ENCODE measurements at places on chromosomes 2 and 18.

DNA sequence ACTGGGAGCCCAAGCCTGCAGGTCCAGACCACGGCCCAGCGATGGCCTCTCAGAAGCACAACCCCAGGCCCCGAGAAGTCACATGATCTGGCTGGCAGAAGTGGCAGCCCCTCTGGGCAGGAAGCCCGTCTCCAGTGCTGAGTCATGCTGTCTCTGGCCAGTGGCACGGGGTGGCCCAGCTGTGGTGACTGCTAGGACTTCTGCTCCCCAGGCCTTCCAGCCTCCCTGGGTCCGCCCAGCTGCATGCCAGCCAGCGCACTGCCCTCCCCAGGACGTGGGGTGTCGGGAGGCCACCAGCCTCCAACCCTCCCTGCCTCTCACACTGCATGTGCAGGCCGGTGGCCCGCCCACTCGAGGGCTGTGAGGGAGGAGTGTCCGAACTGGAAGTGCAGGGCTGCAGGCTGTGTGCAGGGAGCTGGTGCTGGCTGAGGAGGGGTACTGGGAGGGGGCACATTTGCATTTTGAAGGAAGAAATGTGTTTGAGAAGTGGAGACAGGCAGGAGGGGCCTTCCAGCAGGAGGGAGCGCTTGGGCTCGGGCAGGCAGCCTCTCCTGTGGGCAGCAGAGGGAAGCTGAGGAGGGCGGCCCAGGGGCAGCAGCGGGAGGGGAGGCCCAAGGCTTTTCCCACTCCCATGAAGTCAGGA lies 17.0 kb upstream of the HPCAL1 start:
- no peak for DNase-seq

DNA sequence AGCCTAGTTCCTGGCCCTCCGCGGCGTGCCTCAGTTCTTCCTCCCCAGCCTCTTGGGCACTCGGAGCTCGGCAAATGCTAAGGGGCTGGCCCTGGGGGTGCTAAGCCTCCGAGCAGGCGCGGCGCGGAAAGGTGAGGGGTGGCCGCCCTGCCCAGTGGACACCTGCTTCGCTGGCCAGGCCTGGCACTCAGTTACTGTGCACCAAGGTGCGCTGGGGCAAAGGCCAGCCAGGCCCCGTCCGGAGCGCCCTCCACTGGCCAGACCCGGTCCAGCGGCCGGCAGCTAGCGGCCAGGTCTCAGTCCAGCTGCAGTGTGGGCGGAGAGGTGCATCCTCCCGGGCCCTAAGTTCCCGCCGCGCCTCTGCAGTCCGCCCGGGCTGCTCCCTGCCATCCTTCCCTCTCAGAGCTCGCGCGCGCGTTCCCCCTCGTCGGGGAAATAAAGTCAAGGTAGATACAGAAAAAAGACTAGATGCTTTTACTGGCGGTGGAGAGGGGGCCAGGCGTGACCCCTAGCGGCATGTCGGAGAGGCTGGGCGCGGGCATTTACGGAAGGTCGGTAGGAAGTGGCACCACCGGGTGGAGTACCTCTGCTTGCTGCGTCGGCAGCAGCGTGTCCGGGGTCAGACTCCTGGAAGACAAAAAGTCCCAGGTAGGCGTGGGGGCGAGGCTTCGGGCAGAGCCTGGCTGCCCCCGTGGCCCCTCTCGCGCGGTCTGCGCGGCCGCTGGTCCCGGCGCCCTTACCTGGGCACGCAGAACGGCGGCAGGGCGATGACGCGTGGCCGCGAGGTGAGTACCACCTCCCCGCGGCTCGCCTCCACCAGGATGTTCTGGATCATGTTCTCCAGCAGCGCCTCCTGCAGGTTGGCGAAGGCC lies 9.4 kb upstream of the CRYBA2 start:
- DNase-seq = peak; percentile 81

DNA sequence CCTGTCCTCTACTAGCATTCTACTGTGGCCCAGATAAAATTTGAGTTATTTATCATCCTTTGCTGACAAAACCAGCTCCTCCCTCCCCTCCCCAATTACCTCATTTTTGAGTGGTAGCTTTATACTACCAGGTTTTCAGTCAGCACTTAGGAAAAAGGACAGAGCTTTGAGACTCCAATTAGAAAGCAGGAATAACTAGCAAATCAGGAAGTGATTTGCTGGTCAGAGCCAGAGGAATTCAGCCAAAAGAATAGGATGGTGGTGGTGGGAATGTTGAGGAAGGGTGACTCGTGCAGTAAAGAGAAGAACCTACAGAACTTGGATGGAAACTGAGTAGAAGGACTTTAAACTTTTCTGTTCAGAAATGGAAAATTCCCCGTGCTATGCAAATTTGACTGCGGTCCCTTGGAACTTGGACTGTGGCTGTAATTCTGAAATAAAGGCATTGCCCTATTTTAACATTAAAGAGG lies 3.7 kb downstream of the MYL12B start:
- no peak for DNase-seq

DNA sequence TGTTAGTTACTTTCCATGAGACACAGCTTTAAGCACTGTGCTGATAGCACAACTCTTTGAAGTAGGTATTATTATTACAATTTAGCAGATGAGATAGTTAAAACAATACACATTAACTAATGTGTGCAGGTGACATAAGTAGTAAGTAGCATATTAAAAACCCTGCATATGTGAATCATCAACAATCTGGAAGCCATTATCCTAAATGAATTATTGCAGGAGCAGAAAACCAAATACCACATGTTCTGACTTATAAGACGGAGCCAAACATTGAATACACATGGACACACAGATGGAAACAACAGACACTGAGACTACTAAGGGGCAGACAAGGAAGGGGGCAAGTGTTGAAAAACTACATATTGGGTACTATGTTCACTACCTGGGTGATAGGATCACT lies 300.3 kb upstream of the GULP1 start:
- DNase-seq = no peak
